Cortex of kidney (tissue), 1 donor: ENCODE measurements at places on chromosomes 4 and X.

GRCh38 chrX:69222103-69223090, 57.1 kb upstream of the PJA1 start:
- no peak for DNase-seq

- DNase-seq = no peak
These were observed 68.2 kb downstream of the ARHGAP10 start for GRCh38 chr4:147799986-147800555.

DNA sequence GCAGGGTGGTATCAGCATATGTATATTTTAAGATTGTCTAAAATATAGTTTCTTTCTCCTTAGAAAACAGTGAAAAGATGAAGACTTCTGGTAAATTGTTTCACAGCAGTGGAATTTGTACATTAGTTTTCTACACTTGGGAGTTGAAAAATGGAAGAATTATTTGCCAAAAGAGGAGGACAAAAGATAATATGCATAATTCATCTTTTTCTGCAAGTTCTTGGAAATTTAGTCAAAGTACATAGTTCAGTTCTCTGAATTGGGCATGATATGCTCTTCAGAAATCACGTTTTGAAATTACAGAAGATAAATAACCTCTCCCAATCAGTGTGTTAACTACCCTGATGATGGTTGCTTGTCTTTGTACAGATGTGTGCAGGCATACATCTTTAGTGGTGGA, 47.0 kb downstream of the RBPJ start:
- no peak for DNase-seq

GRCh38 chr4:139860435-139861024, 194.9 kb downstream of the MGST2 start:
- no peak for DNase-seq

GRCh38 chr4:128461291-128462102, 173.9 kb upstream of the PGRMC2 start:
- DNase-seq = no peak

DNA sequence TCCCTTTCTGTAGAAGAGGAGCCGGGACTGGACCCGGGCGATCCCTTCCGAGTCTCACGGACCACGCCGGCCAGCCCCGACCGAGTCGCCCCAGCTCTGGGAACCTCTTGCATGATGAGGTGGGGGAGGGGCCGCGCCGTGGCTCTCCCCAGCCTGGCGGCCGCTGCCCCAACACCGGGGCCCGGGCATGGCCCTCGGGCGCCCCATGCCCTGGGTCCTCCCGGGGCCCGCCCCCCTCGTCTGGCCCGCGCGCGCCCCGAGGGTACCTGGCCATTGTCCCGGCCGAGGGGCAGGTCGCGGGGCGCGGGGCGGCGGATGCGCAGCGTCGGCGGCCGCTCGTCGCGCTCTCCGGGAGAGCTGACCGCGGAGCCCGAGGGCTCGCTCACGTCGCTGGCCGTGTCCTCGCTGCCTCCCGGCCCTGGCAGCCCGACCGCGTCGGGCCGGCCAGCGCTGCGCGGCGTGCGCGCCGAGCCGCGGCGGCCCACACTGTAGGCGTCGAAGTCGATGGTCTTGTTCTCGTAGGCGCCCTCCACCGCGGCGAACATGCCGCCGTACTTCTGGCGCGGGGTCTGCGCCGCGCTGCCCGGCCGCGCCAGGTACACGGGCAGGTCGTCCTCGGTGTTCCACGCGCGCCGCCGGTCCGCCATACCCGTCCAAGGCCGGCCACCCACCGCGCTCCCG, 423 bp downstream of the CRMP1 start:
- DNase-seq = no peak

DNA sequence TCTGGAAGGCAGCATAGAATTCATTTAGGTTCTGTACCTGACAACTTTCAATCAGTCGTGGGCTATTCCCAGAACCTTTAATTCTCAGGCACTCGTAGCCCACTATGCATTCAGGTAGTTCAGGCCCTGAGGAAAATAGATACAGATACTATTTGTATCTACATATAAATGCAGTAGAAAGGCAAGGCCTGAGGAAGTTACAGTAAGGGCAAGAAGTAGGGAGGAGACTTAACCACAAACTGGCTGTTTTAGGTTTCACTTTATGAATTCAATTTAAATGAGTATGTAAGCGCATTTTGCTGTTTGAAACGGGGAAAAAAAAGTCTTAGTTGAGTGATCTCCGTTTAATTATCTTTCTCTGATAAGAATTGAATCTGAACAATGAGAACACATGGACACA, 529.4 kb upstream of the ATOH1 start:
- DNase-seq = no peak

- DNase-seq = no peak
These were observed 5.3 kb upstream of the SPOCK3 start for GRCh38 chr4:167239627-167240026.

DNA sequence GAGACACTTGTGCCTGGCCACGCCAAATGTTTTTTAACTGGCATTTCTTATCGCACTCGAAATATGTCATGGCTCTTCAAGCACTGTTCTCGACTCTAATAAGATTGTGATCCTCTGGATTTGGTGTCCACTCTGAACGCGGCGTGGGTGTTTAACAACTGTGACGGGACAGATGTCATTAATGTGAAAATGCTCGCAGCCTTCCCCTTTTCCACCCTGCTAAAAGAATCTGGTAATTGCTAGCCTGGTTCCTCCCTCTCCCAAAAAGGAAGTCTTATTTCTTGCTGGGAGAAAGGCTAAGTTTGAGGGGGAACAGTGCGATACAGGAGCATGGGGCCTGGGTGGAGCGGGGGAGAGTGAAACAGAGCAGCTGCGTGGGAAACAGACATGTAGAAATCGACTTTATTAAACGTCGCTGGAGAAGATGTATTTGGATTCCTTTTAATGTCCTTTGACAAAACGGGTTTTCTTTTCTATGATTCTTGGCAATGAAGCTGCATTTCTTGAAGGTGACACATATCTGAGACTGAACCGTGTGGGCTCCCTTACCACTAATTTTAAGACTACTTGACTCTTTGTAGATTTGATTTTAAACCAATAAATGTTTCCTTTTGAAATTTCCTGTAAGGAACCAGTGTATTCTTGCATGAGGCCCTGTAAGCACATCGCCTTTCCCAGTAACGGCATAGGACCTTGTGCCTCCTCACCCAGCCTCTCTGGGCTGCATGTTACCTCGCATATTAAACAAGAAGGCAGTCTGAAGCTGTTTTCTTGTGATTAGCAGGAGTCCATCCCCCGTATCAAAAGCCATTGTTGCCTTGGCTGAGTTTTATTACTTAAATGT, 17.8 kb downstream of the TBC1D1 start:
- DNase-seq = no peak

DNA sequence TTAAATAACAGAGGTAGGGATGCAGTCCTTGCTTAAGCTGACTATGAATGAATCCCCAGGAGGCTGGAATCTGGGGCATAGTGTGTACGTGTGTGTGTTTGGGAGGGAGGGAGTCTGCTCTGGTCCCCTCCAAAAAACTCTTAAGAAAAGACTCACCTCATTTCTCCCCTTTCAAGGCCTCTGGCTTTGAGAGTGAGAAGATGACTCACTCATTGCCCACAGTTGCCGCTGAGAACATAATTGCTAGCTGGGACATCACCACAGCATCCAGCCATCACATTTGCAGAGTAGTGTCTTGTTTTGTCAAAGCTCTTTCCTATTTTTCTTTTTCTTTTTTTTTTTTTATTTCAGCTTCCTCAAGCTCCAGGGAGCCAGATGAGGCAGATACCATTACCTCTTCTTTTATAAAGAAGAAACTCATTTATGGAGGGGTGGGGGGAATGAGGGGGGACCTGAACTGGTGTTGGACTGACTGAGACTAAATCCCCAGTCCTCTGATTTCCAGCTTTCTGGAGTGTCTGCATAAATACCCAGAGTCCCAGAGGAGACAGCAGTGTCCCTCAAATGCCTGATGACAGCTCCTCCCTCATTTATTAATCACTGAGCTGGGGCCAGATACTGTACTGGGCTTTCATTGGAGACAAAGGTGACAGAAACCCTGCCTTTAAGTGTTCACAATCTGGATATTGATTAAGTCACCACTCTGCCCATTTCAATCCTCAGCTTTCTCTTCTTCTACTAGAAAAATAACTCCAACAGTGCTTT, 61.9 kb upstream of the LAS1L start:
- no peak for DNase-seq

- no peak for DNase-seq
These were observed 73.4 kb upstream of the PPP2R3B start for GRCh38 chrX:460116-460515.

DNA sequence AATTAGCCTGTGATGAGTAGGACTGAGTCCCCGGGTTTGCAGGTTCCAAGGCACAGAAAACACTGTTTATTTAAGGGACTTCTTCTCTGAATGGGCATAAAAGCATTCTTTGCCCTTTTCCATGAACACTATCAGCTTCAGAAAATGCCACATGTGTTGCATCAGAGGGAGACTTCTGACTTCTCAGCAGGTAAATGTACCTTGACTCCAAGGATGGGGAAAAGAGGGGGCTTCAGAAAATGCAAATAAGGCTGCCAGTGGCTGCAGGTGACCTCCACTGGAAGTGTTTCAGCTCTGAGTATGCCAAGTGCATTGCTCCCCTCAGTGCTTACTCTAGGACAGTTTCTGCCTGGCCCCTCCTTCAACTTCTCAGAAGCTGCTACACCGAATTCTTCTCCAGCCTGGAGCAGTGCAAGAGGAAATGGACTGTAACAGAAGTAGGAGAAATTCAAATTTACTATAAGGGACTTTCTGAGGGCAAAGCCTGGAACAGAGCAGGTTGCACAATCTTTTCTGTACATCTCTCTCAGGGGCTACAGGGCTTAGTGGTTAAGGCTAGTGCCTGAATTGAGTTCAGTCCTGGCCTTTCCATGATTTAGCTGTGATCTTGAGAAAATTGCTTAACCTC, 233.2 kb downstream of the PTTG2 start:
- no peak for DNase-seq

DNA sequence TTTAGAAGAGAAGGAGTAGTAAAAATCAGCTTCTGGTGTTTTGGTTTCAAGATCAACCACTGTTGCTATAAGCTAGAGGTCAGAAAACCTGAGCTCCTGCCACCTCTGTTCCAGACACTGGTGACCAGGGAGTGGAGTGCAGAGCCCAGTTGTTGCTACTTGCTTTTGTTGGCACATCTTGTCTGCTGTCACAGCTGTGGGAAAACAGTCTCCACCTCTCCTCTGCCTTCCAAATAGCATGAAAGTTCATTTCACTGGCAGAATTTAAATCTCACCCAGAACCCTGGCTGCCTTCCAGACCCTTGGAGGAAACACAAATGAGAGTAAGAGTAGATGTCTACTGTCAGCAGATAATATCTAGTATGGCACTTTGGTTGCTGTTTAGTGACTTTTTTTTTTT, 297.5 kb upstream of the KLF3 start:
- no peak for DNase-seq

DNA sequence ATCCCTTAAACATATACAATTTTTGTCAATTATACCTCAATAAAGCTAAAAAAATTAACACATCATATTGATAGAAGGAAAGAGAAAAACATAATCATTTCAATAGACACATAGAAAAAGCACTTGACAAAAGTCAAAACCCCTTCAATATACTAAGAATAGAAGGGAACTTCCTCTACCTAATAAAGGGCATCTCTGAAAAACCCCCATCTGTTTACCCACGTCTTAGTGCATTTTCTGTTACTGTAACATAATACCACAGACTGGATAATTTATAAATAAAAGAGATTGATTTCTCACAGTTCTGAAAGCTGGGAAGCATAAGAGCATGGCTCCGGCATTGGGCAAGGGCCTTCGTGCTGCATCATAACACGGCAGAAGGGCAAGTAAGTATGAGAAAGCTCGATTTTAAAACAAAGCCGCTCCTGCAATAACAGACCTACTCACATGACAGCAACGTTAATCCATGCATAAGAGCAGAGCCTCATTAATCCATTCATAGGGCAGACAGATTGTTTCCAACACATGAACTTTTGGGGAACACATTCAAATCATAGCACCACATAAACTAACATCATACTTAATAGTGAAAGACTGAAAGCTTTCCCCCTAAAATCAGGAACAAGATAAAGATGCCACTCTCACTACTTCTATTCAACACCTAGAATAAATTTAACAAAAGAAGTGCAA, 15.7 kb downstream of the STEEP1 start:
- DNase-seq = no peak

DNA sequence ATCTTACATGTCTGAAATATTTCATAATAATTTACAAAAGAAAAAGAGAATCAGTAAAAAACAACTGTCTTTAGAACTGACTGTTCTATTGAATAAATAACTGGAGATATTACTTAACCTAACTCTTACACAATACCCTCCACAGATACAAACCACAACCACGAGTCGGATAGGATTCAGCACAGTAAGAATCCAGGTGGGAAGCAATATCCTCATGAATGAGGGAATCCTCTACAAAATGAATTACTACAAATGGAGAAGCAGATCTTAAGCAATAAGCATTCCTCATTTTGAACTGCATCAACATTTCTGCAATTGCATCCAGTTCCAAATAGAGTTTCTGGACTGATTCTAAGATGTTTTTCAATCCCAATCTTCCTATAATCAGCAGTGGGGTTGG, 227.1 kb downstream of the SH2D1A start:
- DNase-seq = no peak

GRCh38 chrX:138847930-138848329, 136.4 kb upstream of the FGF13 start:
- DNase-seq = no peak

DNA sequence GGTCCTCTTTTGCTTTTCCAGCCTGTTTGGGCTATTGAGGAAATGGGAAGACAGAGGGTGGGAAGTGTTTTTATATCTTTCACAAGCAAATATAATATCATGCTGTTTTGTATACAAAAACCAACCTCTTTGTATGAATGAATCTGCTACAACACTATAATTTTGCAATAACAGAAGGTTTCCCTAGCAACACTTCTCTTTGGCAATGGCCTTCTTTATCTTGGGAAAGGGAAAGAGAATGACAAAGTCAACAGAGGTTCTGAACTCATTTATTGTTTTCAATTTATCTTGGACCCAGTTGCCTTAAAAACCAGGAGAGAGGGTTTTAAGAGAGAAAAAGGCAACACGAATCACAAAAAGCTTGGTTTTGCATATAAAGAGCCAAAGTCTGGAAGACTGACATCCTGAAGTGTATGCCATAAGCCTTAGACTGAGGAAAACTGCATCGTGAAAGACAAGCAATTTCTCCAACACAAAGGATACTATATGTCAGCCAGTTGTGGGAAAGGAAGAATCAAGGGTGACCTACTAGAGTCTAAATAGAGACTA, 121.8 kb upstream of the FAM241A start:
- no peak for DNase-seq

GRCh38 chrX:20372533-20372932, 105.8 kb upstream of the RPS6KA3 start:
- DNase-seq = no peak

- DNase-seq = no peak
These were observed 114.8 kb downstream of the CDS1 start for GRCh38 chr4:84697615-84698201.

GRCh38 chr4:80219301-80220025, 22.2 kb downstream of the PRDM8 start:
- no peak for DNase-seq

DNA sequence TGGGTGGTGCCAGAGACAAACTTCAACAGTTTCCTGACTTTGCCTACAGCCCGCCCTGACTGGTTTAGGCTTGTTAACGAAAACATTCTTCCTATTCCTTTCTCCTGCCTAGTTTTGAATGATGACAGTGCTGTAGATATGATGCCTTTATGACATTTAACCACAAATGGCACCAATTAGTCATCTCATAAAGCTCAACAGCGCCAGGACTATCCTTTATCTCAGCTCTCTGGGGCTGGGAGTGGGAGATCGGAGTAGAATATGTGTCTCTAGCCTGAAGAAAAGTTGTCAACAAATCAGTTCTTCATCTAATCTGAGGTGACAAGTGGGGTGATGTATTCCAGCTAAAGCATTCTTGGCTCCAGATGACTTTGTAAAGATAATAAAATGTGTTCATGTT, 64.6 kb upstream of the SH3RF1 start:
- no peak for DNase-seq

GRCh38 chr4:175339100-175339707, 421.0 kb downstream of the ADAM29 start:
- DNase-seq = no peak
